Adrenal gland (tissue), 19 donors: ENCODE measurements at places on chromosomes 4 and X. TPM values are rescaled to one million over a fixed set of nuclear protein-coding genes. Genes with fewer than 3 reads are reported as not detected.
A peak's percentile ranks its signal among the peaks of the same experiment; 100 is the strongest.

- peaks cover 5% of the 10 kb centered on the region for H3K36me3 ChIP-seq
- peak overlapping the region; percentile 47 for H3K27ac ChIP-seq
- no peak for DNase-seq
- peaks cover 25% of the 10 kb centered on the region for H3K4me1 ChIP-seq
- no peak overlapping the region for H3K4me3 ChIP-seq
Observed at GRCh38 chr4:55398966-55399365, 3.2 kb downstream of the TMEM165 start.

GRCh38 chr4:17385403-17385802 is 126.5 kb downstream of the QDPR start:
- H3K4me3 ChIP-seq, result no peak overlapping the region
- no peaks in the 10 kb centered on the region for H3K4me1 ChIP-seq
- no peaks in the 10 kb centered on the region for H3K36me3 ChIP-seq
- no peak overlapping the region for H3K27ac ChIP-seq
- no peak for DNase-seq

DNA sequence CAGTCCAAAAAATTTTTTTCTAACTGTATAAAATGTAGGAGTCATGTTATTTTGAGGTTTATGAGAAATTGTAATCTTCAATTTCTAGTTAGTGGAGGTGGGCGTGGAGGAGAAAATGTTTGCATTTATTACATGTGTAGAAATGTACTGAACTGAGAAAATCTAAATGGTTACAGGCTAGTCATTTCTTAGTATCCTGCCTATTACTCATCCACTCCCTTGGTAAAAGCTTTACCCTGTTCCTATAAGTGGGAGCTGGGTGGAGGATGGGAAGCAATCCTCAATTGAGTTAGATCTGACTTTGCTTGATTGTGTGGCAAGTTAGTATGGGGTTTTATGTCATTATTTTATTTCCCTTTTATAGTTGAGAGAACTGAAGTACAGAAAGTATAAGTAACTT is 73.8 kb downstream of the POLA1 start:
- DNase-seq, result no peak
- H3K4me1 ChIP-seq, result no peaks in the 10 kb centered on the region
- H3K27ac ChIP-seq, result no peak overlapping the region
- H3K36me3 ChIP-seq, result no peaks in the 10 kb centered on the region
- H3K27me3 ChIP-seq, result no peaks in the 10 kb centered on the region

DNA sequence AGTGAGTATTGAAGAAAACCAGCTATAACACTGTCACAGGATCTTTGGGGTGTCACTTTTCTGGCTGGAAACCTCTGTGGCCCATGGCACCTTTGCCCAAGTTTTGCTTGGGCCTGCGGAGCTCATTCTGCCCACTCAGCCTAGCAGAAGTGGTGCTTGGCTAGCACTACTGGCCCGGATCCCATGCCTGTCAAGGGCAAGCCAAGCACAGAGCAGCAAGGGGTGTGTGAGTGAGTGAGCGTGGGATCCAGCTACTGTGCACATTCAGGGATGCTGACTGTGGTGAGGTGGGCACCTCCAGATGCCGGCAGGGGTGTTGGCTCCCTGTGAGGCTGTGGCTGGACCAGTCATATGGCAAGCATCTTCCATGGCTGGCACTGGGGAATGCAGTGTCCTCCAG is 55.4 kb upstream of the RASGEF1B start:
- no peaks in the 10 kb centered on the region for H3K27me3 ChIP-seq
- H3K27ac ChIP-seq, result no peak overlapping the region
- H3K36me3 ChIP-seq, result no peaks in the 10 kb centered on the region
- no peaks in the 10 kb centered on the region for H3K4me1 ChIP-seq
- H3K4me3 ChIP-seq, result no peak overlapping the region

DNA sequence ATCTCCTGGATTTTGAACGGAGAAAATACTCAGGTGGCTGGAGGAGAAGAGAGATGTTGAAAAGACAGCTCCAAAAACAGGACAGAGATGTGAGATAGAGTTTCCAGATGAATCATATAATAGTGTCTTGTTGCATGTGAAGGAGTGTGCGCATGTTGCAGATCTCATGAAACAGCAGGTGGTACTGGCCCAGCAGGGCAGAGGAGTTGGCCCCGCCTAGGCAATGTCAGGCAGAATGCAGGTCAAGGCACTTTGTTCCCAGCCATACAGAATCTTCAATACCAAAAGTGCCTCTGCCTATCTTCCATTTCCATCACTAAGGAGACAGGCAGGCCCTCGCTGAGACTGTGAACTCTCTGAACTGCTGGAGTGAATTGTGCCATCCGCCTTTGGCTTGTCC is 63.9 kb upstream of the FAT1 start:
- H3K36me3 ChIP-seq, result no peaks in the 10 kb centered on the region
- H3K27ac ChIP-seq, result no peak overlapping the region
- no peaks in the 10 kb centered on the region for H3K4me1 ChIP-seq
- DNase-seq, result no peak
- no peaks in the 10 kb centered on the region for H3K27me3 ChIP-seq

DNA sequence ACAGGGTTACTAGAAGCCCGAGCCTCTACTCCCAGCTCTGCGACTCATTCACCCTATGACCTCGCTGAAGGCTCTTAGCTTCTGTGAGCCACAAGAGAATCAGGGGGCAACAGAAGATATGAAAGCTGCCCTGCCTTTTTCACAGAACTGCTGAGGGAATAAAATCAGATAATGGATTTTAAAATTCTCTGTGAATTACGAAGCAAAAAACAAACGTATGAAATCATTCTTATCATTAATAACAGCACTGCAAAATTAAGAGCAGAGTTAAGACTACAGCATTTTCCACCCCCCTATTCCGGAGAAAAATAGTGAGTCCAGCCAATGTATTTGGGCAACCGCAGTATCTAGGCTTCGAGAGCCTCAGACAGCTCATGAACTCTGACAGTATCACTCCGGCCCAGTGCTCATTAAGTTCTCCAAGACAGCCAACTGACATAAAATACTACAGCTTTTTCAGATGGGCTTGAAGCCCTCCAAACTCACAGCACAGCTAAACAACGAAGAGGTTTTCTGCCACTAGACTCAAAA is 33.4 kb downstream of the AFAP1 start:
- no peak for DNase-seq
- H3K27ac ChIP-seq, result peak overlapping the region; percentile 68
- H3K36me3 ChIP-seq, result no peaks in the 10 kb centered on the region
- no peaks in the 10 kb centered on the region for H3K27me3 ChIP-seq
- peaks cover 35% of the 10 kb centered on the region for H3K4me1 ChIP-seq

ADH6 gene
- total RNA-seq, result 0.78 TPM

SCML1 gene
- total RNA-seq, result 8.3 TPM

TNMD gene
- not detected for total RNA-seq

SMIM31 gene
- not detected for total RNA-seq

DCAF12L1 gene
- total RNA-seq, result not detected

CXorf49B gene
- total RNA-seq, result not detected
